ENCODE measurements at places on chromosomes 13 and 19.

GRCh38 chr13:102726430-102726829, 31.6 kb upstream of the METTL21C start:
- DNase-seq, result no peak

- DNase-seq, result no peak
These were observed 1.3 kb downstream of the SAFB start for GRCh38 chr19:5624018-5624663.

- peak; percentile 80 for DNase-seq
These were observed 82.9 kb upstream of the C1QTNF9B start for GRCh38 chr13:23980160-23980551.

- no peak for DNase-seq
These were observed 462.5 kb downstream of the KLF5 start for GRCh38 chr13:73521290-73521624.

DNA sequence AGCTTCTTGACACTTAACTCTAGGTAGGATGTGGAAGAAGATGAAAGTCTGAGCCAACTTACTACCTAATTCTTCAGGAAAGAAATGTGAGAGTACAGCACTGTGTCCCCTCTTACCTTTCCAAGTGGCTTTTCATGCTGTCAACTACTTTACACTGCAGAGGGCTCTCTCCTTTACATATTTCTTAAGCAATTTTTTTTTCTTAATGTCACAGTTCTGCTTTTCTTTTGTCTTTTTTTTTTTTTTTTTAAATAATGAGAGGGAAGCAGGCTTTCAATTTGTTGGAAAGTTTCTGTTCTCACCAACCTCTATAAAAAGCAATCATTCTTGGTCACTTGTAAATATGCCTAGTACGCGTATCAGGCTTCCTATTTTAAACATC, 212.7 kb upstream of the MIR17HG start:
- DNase-seq, result no peak

DNA sequence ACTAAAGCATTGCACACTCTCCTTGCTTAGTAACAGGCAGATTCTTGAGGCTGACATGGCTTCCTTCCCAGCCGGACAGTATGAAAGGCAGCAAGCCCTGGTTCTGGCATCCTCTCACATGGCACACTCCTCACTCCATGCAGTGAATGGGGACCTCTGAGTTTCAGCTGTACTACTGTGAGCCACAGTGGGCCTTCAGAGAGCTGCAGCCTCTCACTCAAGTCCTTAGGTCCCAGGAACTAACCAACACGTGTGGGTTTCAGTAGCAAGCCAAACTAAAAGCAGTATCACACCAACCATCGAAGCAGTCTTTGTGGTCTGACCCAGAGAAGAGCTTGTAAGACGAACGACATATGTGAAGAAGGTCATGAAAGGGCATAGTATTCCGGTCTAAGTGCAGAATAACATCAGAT, 128.2 kb downstream of the TBC1D4 start:
- no peak for DNase-seq

DNA sequence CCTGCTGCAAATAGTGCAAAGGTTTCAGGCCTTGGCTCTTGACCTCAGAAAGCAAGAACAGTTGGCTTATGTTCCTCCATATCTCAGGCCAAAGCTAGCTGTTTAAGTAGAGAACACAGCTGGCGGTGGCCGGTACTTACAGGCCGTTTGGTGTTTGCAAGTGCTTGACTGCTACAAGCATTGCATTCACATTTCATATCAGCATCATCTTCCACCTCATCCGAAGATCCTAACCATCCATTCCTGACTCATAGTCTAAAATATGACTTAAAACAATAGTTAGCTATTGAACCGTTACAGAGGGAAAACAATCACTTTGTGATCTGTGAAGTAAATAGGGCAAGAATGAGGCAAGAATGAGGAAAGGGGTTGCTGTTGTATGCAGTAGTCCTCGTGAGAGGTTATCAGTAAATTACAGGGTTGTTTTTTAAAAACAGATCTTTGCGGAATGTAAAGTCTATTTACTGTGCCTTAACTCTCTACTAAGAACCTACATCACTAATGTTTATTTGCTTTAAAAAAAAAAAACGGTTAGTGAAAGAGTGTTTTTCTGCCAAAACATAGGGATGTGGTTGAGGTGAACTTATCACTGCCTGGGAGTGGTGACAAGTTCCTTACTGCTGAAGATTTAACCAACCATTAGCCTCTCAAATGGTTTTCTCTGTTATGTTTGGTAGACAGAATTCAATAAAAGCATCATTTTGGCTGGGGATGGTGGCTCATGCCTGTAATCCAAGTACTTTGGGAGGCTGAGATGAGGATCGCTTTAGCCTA, 21.6 kb upstream of the WDR88 start:
- no peak for DNase-seq

- DNase-seq, result no peak
These were observed 18.6 kb upstream of the LATS2 start for GRCh38 chr13:21079761-21080592.

DNA sequence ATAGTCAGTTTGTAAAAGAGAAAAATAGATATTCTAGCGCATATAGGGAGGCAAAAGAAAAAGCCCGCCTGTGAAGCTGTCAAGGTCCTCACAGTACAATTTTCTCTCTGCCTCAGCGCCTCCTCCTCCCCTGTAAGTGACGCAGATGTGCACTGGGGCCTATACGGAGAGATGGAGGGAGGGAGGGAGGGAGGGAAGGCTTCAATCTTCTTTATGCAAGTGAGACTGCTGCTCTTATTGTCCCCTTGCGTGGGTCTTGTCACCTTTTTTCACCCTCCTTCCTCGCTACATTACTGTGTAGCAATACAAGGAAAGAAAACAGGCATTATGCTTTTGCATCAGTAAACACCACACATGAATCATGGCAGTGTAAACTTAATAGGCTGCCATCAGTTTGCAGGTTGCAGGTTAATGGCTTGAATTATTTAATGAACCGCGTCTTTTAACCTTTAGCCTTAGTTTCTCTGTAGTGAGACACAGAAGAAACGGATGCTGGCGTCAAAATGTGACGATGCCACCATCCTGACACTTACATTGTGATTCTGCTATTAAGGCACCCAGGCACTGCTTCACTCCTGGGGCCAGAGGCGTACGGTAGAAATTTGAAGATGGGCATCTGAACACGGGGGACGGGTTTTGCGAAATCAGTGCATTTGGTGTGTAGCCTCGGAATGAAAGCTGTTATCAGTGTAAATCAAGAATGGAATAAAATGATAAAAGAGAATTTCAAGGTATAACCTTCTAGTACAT, at the start of gene KLHL1:
KLHL1 (minus strand) TSS at position 97 of the 750 bp plus-strand sequence. CDS start 753 bp downstream, outside the sequence.
- DNase-seq, result no peak

- no peak for DNase-seq
These were observed 108.8 kb downstream of the NDFIP2 start for GRCh38 chr13:79589603-79590393.

DNA sequence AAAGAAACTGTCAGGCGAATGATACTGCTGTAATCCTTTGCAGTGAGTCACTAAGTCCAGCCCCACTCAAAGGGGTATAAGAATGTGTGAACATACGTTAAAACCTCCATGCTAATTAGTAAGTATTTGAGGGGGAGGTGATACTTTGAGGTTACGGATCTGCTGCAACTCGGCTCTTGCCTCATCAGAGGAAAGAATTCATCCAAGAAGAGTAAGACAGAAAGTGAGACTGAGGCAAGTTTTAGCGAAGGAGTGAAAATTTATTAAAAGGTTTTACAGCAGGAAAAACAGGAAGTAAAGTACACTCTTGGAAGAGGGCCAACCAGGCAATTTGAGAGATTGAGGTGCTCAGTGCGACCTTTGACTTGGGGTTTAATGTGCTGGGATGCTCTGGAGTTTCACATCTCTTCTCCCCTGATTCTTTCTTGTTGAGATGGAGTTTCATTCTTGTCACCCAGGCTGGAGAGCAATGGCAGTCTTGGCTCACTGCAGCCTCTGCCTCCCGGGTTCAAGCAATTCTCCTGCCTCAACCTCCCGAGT, 9.8 kb downstream of the CLEC4M start:
- no peak for DNase-seq

GRCh38 chr13:110880627-110881026, 34.2 kb downstream of the ANKRD10 start:
- no peak for DNase-seq

Data from stimulated activated CD8-positive, alpha-beta memory T cell treated with anti-CD3 and anti-CD28 coated beads, Interleukin-15, amount 100 ng/mL, for 1 hour (primary cell).